T-helper 2 cell treated with Interferon-gamma antibody and Interleukin-4, amounts not matched to agents 100 ng/mL and 5 ng/mL, for 36 hours (primary cell): ENCODE measurements at places on chromosomes 16 and 17. TPM values are rescaled to one million over a fixed set of nuclear protein-coding genes. Genes with fewer than 3 reads are reported as not detected.

Gene FBF1
- total RNA-seq: 20.4 and 21.4 TPM in 2 replicates

Gene DRC3
- total RNA-seq: not detected in 2 replicates

Gene POLG2
- 32.3 and 34.3 TPM in 2 replicates for total RNA-seq

Gene KIF19
- total RNA-seq: 0.50 and 0.57 TPM in 2 replicates

Gene FBXW10
- not detected in 2 replicates for total RNA-seq

Gene ABCC12
- not detected in 2 replicates for total RNA-seq

Gene TOM1L1
- 0.16 and 0.68 TPM in 2 replicates for total RNA-seq

Gene DPH1
- total RNA-seq: 36.6 and 38.5 TPM in 2 replicates

Gene TBC1D3B
- 8.8 and 9.8 TPM in 2 replicates for total RNA-seq

Gene TNFRSF17
- not detected in 2 replicates for total RNA-seq

Gene PSMB3
- 277 and 284 TPM in 2 replicates for total RNA-seq

Gene ZFP3
- total RNA-seq: 3.5 and 3.7 TPM in 2 replicates

Gene LLGL2
- total RNA-seq: 19.1 and 20.5 TPM in 2 replicates

Gene SRL
- total RNA-seq: not detected in 2 replicates

Gene CIBAR2
- total RNA-seq: not detected in 2 replicates
